ENCODE measurements at places on chromosomes 6 and 20.

DNA sequence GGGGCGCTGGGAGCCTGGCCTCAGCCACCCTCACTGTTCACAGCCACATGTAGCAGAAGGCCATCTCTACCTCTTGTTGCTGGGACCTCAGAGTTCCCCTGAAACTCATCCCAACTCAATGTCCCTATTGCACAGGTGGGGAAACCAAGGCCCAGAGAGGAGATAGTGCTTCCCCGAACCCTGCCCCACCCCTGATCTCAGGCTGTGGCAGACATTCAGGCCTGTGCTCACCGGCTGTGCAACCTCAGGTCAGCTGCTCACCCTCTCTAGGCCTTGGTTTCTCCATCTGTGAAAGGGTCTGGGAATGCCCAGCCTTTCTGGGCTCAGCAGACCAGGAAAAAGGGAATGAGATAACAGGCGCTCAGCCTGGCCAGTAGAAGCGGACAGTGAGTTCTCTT lies 6.4 kb upstream of the SLC52A3 start:
- no peak for DNase-seq

DNA sequence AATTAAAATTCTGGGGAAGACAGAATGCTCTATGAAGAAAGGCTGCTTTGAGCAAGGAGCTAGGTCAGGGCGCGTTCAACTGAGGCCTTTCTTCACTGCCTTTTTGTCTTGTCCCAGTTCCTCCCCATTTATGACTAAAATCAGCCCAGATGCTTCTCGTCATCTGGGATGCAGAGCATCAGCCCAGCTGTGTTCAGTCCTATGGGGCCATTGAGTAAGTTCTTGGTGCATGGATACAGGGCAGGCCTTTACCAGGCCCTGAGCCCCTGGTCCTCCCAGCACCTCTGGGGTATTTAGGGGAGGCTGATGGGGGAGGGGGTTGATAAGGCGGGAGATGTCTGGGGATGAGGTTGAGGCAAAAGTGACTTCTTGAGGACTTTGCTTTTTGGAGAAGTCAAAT lies 55.7 kb downstream of the PTPN1 start:
- no peak for DNase-seq

DNA sequence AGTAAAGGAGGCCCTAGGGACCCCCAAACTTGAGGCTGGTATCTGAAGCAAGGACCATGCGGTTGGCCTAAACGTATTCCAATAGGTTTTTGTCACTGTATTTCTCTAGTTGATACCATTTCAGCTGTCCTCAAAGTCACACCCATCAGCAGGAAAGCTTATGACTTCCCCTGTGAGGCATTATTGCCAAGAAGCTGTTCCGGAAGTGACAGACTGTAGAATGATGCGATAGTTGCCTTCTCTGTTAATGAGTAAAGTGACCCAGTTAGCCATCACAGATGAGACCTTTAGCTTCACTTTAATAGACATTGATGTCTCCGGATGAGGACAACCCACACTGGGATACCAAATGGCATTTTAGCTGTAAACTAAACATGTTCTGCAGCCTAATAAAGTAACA lies 147.9 kb downstream of the RNGTT start:
- DNase-seq: no peak

DNA sequence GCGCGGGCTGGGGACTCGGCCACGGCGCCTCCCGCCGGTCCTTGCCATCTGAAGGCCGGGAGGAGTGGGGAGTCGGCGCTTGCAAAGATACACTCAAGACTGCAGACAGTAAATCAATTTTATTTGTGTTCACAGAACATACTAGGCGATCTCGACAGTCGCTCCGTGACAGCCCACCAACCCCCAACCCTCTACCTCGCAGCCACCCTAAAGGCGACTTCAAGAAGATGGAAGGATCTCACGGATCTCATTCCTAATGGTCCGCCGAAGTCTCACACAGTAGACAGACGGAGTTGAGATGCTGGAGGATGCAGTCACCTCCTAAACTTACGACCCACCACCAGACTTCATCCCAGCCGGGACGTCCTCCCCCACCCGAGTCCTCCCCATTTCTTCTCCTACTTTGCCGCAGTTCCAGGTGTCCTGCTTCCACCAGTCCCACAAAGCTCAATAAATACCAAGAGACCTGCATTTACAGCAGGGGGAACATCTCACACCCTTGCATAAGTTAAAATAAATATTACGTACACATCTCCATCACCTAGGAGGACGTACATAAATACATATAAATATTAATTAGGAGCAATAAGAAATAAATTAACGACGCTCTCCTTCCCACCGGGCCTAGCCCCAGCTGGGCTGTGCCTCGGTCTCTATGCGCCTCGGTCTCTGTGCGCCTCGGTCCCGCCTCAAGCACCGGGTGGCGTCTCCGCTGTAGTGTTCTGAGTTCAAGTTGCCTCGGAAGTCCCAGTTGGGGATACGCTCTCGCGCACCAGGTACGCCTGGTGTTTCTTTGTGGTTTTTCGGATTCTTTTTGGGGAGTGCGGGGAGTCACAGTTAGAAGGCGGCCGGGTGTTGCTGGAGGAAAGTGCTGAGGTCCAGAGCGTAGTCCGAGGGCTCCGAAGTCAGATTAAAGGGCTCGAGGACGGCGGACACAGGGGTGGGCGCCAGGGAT lies 889 bp upstream of the FLOT1 start:
- no peak for DNase-seq

GRCh38 chr6:11415557-11415956 lies 122.0 kb upstream of the TMEM170B start:
- DNase-seq: no peak

Data from effector CD4-positive, alpha-beta T cell (primary cell).